ENCODE measurements at places on chromosomes 5 and 9.

GRCh38 chr5:141806626-141807025 lies 71.6 kb downstream of the PCDH1 start:
- peaks cover 11% of the 10 kb centered on the region for H3K36me3 ChIP-seq
- H3K27ac ChIP-seq, result no peak overlapping the region
- no peak overlapping the region for H3K4me3 ChIP-seq
- peaks cover 15% of the 10 kb centered on the region for H3K4me1 ChIP-seq
- no peak for DNase-seq

DNA sequence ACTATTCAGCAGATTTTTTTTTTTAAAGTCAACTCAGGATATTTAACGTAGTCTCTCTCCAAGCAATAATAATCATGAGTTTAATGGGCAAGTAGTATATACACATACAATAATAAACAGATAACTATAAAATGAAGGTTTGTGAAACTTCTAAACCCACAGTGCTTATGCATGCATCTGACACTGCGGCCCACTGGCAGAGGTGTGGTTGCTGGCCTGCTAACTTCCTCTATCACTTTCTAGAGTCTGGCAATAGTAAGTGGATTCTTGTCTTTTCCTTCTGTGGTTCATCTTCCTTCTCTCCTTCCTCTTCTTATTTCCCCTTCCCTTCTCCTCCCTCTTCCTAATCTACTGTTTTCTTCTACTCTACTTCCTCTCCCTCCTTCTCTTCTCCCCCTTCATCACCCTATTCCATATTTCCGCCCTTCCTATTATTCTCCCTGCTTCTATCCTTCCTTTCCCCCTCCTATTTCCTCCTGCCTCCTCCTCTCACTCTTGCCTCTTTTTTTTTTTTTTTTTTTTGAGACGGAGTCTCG lies 18.6 kb upstream of the AGXT2 start:
- H3K36me3 ChIP-seq, result no peaks in the 10 kb centered on the region
- no peak overlapping the region for H3K27ac ChIP-seq
- H3K27me3 ChIP-seq, result peaks cover 36% of the 10 kb centered on the region
- DNase-seq, result no peak
- H3K4me3 ChIP-seq, result no peak overlapping the region
- H3K4me1 ChIP-seq, result no peaks in the 10 kb centered on the region

- peak overlapping the region; percentile 21 for H3K27ac ChIP-seq
- H3K4me1 ChIP-seq, result no peaks in the 10 kb centered on the region
- H3K36me3 ChIP-seq, result peaks cover 5% of the 10 kb centered on the region
- no peaks in the 10 kb centered on the region for H3K27me3 ChIP-seq
These were observed 185.6 kb upstream of the POU5F2 start for GRCh38 chr5:93926831-93927620.

- DNase-seq, result no peak
- no peaks in the 10 kb centered on the region for H3K27me3 ChIP-seq
- no peak overlapping the region for H3K27ac ChIP-seq
- no peaks in the 10 kb centered on the region for H3K4me1 ChIP-seq
These were observed 165.1 kb downstream of the PLK2 start for GRCh38 chr5:58294598-58295305.

- H3K27ac ChIP-seq, result no peak overlapping the region
- no peaks in the 10 kb centered on the region for H3K4me1 ChIP-seq
- peaks cover 1% of the 10 kb centered on the region for H3K27me3 ChIP-seq
- DNase-seq, result no peak
- no peaks in the 10 kb centered on the region for H3K36me3 ChIP-seq
These were observed 4.3 kb downstream of the LRRC14B start for GRCh38 chr5:195401-196160.

DNA sequence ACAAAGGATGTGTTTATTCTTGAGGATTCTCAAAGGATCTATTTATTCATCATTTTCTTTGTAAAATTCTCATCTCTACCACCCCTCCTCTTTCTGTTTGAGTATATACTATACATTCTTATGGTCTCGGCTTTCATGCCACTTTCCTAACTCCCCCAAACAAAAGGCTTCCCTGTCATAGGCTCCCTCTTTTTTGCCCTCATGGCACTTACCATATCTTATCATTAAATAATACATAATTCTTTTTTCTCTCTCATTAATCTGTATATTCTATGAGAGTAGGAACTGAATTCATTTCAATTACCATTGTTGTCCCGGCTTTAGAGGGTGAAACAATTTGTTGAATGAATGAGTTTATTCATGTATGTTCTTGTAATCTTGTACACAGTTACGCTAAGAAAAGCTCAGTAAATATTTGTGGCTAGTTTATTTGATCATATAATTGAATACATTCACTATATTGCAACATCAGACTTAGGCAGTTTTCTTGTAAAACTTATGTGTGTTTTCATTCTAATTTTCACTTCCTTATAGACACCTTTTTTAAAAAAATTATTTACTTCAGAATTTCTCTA lies 254.6 kb downstream of the EDIL3 start:
- H3K4me3 ChIP-seq, result no peak overlapping the region
- no peaks in the 10 kb centered on the region for H3K36me3 ChIP-seq
- H3K27me3 ChIP-seq, result no peaks in the 10 kb centered on the region
- no peaks in the 10 kb centered on the region for H3K4me1 ChIP-seq

GRCh38 chr5:131460867-131461572 lies 174.0 kb downstream of the RAPGEF6 start:
- no peak for DNase-seq
- H3K4me3 ChIP-seq, result no peak overlapping the region
- H3K27me3 ChIP-seq, result no peaks in the 10 kb centered on the region
- peaks cover 25% of the 10 kb centered on the region for H3K4me1 ChIP-seq
- H3K36me3 ChIP-seq, result no peaks in the 10 kb centered on the region
- H3K27ac ChIP-seq, result peak overlapping the region; percentile 48

DNA sequence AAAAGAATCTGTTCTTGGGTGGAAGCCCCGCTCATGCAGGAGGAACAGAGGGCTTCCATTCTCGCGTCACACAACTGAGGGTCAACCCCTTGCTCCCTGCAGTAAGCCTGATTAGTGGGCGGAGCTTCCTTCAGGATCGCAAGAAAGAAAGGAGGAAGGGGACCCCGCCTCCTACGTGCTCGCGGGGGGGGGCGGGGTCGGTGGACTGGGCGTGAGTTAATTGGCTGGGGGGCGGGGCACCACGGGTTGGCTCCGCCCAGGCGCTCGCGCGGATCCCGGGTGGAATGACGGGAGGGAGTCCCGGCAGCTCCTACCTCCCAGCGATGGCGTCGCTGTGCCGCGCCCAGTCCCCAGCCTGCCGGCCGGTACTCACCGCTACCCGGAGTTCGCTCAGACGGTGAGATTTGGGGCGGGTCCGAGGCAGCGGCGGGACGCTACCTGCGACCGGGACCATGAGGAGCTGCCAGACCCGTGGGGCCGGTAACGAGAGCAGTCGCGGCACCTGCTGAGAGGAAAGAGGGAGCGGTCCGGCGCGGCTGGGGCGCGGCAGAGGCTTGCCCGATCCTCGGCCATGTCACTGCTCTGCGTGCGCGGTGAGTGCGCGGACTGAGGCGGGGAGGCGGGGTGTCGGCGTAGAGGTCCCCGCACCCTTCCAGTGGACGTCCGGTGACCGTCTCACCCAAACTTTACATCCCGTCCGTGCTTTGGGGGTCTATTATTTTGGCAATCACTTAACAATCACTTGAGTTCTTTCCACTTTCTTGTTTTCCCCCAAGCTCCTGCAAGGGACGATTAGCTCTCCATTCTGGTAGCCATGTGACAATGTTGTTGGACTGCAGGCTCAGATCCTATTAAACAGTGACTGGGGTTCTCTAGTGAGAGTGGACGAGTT lies at the start of gene UNC13B:
Gene UNC13B, plus strand, starts transcription at position 297 of the 892 bp plus-strand sequence. Its CDS starts 275 bp downstream, at position 572.
- H3K27ac ChIP-seq, result no peak within 1 kb of the TSS
- H3K4me1 ChIP-seq, result peaks cover 17% of the 10 kb centered on the region
- H3K36me3 ChIP-seq, result no peaks in the 10 kb centered on the region
- peaks cover 4% of the 10 kb centered on the region for H3K27me3 ChIP-seq

GRCh38 chr5:119274767-119275130 lies 81.1 kb upstream of the TNFAIP8 start:
- H3K27me3 ChIP-seq, result no peaks in the 10 kb centered on the region
- peak overlapping the region; percentile 99 for H3K4me3 ChIP-seq
- H3K36me3 ChIP-seq, result peaks cover 2% of the 10 kb centered on the region
- DNase-seq, result no peak
- peaks cover 74% of the 10 kb centered on the region for H3K4me1 ChIP-seq

DNA sequence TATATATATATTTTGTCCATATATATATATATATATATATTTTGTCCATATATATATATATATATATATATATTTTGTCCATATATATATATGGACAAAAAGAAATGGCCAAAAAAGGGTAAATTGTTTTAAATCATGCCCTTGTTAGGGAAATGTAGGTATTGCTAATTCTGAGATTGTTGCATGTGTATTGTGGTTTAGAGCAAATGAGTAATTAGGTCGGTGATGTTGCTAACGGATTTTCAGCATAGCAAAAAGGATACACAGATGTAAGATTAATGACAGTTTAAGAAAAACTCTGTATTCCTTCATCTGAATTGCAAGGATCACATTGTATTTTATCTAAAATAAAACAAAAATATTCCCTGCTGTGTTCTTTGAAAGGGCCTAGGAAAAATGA lies 40.2 kb downstream of the OSTF1 start:
- DNase-seq, result no peak
- H3K36me3 ChIP-seq, result peaks cover 15% of the 10 kb centered on the region
- H3K27me3 ChIP-seq, result no peaks in the 10 kb centered on the region
- H3K4me3 ChIP-seq, result no peak overlapping the region

GRCh38 chr5:104539618-104540350 lies 977.2 kb upstream of the NUDT12 start:
- no peaks in the 10 kb centered on the region for H3K4me1 ChIP-seq
- H3K27ac ChIP-seq, result no peak overlapping the region
- no peak for DNase-seq
- H3K27me3 ChIP-seq, result no peaks in the 10 kb centered on the region

DNA sequence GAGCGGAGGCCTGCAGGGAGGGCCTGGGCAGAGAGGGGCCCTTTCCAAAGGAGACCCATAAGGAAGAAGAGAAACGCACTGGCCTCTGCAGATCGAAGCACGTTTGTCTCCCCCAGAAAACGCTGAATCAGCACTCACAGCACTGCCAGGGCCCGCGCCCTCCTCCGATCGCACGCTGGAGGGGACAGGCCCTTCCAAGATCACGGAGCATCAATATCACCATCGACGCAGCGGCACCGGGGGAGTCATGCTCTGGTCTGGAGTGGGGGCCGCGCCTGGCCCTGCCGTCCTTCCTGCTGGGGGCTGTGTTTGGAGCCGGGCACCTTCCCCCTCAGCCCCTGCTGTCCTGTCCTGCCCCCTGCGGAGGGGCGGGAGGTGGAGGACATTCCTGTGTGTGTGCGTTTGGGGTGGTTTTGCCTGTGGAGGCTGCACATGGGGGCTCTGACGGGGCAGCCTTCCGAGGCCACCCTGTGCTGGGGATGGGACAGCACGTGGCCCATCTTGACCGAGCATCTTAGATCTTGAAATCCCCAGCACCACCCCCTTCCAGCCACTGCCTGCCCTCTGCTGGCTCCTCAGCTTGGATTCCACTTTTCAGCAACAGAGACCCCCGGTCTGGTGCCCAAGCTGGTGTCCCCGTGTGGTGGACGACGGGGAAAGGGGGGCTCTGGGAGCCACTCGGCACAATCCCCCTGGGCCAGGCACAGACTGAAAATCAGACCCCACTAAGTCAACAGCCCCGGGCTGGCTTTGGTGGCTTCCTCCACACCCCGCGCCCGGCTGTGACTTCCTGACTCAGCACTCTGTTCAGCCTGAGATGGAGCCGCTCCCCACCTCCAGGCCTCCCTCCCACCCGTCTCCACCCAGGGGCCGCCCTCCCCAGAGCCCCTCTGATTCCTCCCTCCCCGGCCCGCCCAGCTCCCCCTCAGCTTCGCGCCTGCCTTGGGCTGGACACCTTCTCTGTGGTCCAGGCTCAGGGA lies 8.3 kb downstream of the TMEM250 start:
- peaks cover 45% of the 10 kb centered on the region for H3K4me1 ChIP-seq
- no peak for DNase-seq
- peak overlapping the region; percentile 83 for H3K4me3 ChIP-seq
- no peaks in the 10 kb centered on the region for H3K36me3 ChIP-seq

GRCh38 chr5:39148983-39149534 lies 70.3 kb downstream of the FYB1 start:
- peak overlapping the region; percentile 39 for H3K4me3 ChIP-seq
- H3K27me3 ChIP-seq, result no peaks in the 10 kb centered on the region
- H3K36me3 ChIP-seq, result peaks cover 27% of the 10 kb centered on the region
- DNase-seq, result no peak

- no peaks in the 10 kb centered on the region for H3K4me1 ChIP-seq
- no peak overlapping the region for H3K4me3 ChIP-seq
- H3K27ac ChIP-seq, result no peak overlapping the region
- H3K27me3 ChIP-seq, result peaks cover 19% of the 10 kb centered on the region
These were observed 79.0 kb upstream of the DAP start for GRCh38 chr5:10839916-10840599.

- peaks cover 2% of the 10 kb centered on the region for H3K4me1 ChIP-seq
- H3K27ac ChIP-seq, result no peak overlapping the region
- H3K36me3 ChIP-seq, result no peaks in the 10 kb centered on the region
- DNase-seq, result no peak
These were observed 83.1 kb downstream of the VCAN start for GRCh38 chr5:83554686-83555085.

- no peak for DNase-seq
- no peak overlapping the region for H3K27ac ChIP-seq
- H3K4me3 ChIP-seq, result no peak overlapping the region
- H3K36me3 ChIP-seq, result peaks cover 2% of the 10 kb centered on the region
- H3K4me1 ChIP-seq, result no peaks in the 10 kb centered on the region
These were observed 197.3 kb downstream of the MELK start for GRCh38 chr9:36770025-36770424.

DNA sequence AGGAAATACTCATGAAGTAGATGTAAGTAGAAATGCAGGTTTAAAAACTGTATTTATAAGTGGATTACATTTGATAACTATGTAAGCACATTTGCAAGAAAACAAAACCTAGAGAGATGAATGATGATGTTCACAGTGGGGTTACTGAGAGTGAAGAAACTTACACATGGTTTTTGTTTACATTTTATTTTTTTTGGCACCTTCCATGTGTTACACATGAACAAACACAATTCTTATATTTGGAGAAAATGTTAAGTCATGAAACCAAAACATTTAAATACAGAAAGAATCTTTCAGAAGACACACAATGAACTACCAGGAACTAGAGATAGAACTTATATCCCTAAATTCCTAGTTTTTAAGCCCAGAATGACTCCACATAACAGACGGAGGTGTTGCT lies 51.5 kb upstream of the SPATA31E1 start:
- peaks cover 19% of the 10 kb centered on the region for H3K27me3 ChIP-seq
- H3K4me1 ChIP-seq, result no peaks in the 10 kb centered on the region
- H3K27ac ChIP-seq, result no peak overlapping the region
- DNase-seq, result no peak
- H3K36me3 ChIP-seq, result no peaks in the 10 kb centered on the region

DNA sequence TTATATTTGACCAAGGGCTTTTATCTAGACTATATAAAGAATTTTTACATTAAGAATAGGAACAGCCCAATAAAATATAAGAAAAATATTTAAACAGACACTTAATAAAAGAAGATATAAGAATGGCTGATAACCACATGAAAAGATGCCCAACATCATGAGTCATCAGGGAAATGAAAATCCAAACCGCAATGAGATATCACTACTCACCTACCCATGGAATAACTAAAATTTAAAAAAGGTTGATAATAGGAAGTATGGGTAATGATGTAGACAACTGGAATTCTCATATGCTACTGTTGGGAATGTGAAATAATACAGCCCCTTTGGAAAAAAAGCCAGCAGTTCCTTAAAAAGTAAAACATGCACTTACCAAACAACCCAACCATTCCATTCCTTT lies 206.9 kb upstream of the PCSK5 start:
- no peak for DNase-seq
- no peak overlapping the region for H3K27ac ChIP-seq
- no peaks in the 10 kb centered on the region for H3K27me3 ChIP-seq
- H3K4me3 ChIP-seq, result no peak overlapping the region
- no peaks in the 10 kb centered on the region for H3K36me3 ChIP-seq

Measured in T-helper 17 cell (primary cell).